ENCODE measurements at places on chromosomes 11 and 22. TPM values are rescaled to one million over a fixed set of nuclear protein-coding genes. Genes with fewer than 3 reads are reported as not detected.

The CEP126 gene
- 0.02 TPM for polyA plus RNA-seq

The MS4A6E gene
- not detected for polyA plus RNA-seq

The OR52A1 gene
- not detected for polyA plus RNA-seq

The DTX4 gene
- 1.1 TPM for polyA plus RNA-seq

The OR4A16 gene
- polyA plus RNA-seq, result not detected

The PNPLA5 gene
- polyA plus RNA-seq, result not detected

The RIMBP3B gene
- 0.09 TPM for polyA plus RNA-seq

The CPT1B gene
- polyA plus RNA-seq, result 0.18 TPM

The C11orf97 gene
- polyA plus RNA-seq, result not detected

The MOGAT2 gene
- polyA plus RNA-seq, result not detected

Measured in CD14-positive monocyte (primary cell).